ENCODE measurements at places on chromosomes 6 and 20.

- no peak for DNase-seq
Measured at GRCh38 chr6:139536751-139537617, 162.5 kb upstream of the CITED2 start.

DNA sequence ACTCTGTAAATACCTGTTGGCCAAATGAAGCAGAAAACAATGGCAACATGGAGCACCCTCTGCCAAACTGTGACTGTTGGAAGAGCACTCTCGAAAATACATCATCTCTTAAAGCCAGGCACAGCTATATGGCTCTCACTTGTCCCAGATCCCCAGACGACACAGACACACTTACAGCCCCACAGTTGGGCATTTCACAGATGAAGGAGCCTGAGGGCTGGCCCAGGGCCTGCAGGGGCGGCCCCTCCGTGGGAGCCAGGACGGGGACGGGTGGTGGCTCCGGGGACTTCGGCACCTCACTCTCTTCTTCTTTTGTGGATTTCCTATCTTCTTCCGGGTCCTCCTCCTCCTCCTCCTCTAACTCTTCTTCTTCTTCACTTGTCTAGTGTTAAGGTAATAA is 18.4 kb upstream of the MRPS10 start:
- DNase-seq, result no peak

DNA sequence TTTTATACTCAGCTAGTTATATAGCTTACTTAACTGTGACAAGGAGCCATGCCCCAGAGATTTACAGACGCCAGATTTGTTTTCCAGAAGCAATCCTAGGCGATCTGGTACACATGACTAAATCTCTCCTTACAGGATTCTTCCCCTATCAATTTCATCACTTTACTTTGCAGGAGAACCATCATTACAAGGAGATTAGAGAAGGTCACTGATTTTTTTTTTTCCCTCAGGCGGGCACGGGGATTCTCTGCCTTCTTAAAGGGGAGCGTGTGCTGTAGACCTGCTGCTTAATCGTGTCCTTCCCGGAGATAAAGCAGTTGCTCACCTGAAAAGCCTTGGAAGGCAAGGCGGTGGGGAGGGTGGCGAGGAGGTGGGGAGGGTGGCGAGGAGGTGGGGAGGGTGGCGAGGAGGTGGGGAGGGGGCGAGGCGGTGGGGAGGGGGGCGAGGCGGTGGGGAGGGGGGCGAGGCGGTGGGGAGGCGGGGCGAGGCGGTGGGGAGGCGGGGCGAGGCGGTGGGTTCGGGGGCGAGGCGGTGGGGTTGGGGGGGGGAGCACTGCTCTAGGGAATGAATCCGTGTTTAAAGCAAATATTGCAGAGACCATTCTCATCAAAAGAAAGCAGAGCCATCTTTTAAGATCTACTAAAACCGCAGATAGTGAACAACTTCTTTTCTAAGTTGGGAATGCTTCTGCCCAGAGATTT is 14.3 kb upstream of the MRAP2 start:
- peak; percentile 15 for DNase-seq

- DNase-seq, result no peak
Measured at GRCh38 chr6:40485795-40486194, 101.4 kb downstream of the LRFN2 start.

DNA sequence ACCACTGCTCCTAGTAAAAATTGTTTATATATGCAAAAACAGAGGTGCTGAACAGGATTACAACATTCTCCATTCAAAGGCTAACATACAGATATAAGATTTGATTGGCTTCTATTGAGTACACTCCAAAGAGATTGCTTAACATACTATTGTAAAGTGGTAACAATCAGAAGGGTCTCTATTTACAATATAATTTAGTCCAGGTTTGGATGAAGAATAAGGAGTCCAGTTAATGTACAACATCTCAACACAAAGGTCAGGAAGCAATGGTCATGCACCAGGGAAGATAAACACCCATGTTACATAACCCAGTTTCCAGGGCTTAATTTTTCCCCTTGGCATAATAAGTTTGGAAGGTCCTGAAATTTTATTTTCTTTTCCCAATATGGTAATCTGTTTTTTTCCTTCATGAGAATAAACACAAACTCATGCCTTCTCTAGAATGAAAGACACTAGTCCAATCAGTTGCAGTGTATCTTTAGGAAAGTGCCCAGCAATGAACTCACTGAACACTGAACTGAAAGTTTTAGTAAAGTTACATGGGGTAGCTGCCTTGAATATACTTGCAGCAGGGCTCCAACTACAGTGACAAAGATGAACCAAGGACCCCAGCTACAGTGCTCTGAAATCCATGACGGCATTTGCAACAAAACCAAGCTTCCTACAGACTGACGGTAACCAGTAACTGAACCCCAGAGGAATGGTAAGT is 255.3 kb upstream of the GJE1 start:
- DNase-seq, result no peak

- DNase-seq, result peak; percentile 22
Measured at GRCh38 chr20:45111799-45112471, 3.0 kb downstream of the WFDC5 start.

DNA sequence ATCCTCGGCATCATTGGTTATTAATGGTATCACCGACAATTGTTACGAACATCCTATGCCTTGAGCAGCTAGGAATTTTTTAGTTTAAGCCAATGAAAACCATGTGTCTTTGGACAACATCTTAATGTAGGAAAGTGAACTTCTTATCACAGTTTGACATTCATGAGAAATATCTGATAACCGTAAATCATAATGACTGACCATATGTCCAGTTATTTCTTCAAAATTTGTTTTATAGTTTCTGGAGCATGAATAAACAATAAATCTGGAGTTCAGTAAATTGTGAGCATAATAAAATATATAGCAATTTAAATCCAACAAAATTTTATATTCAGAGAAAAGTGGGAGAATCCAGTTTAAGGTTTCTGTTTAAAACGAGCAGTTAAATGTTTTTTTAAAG is 970.1 kb upstream of the ADGRB3 start:
- no peak for DNase-seq

DNA sequence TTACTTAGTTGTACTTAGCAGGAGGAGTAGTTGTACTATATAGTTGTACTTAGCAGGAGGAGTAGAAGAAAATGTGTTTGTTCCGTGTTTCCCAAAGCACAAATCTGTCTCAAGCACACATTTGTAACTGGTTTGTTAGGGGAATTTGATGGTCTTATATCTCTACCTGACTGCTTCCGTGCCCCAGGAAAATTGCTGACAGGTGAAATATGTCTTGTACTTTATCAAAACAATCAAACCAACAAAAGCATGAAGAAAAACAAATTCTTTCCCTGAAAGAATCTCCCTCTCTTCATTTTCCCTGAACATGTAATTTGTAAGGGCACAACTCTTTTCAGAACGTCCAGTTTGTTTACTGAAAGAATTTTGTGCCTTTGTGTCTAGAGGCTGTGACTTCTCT is 106.6 kb upstream of the RGS17 start:
- DNase-seq, result no peak

GRCh38 chr20:24785141-24786110 is 163.6 kb upstream of the CST7 start:
- no peak for DNase-seq

- no peak for DNase-seq
Measured at GRCh38 chr6:91465393-91465792, 878.5 kb upstream of the MAP3K7 start.

DNA sequence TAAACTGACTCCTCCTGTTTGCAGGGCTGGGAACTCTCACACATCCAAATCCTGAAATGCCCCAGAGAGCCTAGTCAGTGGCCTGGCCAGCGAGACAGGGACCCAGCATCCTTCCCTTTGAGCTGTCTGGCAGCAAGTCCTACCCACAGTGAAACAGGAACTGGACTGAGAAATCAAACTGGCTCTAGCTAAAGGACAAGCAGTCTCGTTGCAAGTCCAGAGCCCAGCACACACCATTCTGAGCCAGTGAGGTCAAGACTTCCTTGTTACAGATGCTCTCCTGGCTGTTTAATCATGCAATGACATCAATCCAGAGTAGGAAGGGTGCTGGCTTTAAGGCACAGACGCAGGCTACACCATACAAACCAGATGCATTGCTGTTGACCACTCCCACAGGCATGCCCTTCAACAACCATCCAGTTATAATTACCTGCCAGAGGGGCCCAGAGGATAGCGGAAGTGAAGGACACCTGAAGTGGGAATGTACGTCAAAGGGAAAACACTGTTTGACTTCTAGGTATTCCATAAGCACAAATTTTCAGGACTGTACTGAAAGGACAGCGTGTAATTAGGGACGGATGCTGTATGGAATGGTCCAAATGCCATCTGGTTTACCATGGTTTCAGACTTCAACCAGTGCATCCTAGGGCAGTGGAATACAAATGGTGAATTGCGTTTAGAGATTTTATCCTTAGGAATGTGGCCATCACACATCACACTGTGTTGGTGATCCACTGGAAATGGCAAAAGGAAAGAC is 114.4 kb downstream of the SLC23A2 start:
- DNase-seq, result no peak

GRCh38 chr6:167465482-167465881 is 140.6 kb downstream of the TTLL2 start:
- DNase-seq, result no peak

DNA sequence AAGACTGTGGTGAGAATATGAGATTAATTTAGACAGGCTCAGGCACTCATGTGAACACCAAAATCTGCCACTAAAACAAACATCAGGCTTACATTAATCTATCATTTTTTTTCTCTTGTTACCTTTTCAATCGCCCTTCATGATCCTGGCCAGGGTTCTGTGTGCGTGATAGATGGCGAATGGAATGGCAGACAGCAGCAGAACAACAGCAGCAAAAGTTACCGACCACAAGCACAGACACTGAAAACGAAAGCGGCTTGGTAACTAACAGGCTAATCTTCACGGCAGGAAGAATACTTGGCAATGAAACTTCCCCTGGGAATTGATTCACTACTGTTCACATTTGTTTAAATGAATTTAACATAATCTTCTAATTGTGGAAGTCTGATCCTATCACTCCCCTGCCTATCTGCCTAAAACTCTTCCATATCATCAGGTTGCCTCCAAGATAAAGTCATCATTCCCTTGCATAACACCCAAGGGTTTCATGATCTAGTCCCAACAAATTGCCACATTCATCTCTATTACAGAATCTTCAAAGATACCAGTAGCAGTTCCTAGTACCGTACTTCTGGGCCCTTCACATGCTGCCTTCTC is 28.7 kb downstream of the PTPRK start:
- no peak for DNase-seq

- no peak for DNase-seq
Measured at GRCh38 chr6:11712760-11713159, 65.8 kb downstream of the ADTRP start.

DNA sequence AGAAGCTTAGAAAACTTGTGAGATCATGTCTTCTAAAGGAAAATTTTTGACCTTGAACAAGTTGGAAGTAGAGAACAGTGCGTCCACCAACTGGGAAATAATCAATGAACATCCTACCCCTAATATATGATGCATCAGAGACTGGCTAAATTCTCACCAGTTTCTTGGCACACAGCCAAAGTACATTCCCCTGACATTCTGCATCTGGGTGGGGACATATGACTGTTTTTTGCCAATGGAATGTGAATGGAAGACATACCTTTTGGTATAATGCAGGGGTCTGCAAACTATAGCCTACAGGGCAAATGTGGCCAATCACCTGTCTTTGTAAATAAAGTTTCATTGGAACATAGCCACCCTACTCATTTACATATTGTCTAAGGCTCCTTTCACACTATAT is 84.7 kb downstream of the HAO1 start:
- no peak for DNase-seq

- no peak for DNase-seq
Measured at GRCh38 chr6:167209577-167209975, 51.8 kb upstream of the GPR31 start.

DNA sequence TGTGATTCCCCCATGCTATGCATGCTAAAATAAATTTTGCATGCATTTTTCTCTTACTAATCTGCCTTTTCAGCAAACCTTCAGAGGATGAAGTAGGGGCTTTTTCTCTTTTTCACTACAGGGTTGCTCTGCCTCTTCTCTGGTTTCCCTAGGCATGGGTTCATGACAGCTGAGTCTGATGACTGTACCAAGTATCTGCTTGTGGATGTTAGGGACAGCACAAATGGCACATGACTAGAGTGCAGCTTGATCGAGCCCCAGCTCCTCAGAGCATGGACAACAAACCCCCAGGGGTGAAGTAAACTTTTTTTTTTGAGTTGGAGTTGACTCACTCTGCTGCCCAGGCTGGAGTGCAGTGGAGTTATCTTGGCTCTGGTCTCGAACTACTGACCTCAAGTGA is 57.1 kb upstream of the GCM1 start:
- DNase-seq, result no peak

DNA sequence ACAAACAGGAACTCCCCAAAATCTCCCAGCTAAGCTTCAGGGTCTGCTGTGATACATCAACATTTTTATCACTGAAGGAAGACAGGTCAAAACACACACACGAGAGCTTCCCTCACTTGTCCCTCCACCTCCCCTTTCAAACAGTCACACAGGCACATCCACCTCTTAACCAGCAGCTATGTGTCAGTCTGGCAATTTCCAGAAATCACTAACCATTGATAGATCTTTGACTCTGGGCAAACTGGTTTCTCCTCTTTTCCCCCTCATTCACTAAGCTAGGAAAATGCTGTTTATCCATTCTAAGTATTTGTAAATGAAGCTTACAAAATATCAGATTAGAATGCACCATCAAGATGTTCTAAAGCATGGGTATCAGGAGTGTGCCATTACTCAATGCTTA is 87.8 kb downstream of the DCDC2 start:
- DNase-seq, result no peak

DNA sequence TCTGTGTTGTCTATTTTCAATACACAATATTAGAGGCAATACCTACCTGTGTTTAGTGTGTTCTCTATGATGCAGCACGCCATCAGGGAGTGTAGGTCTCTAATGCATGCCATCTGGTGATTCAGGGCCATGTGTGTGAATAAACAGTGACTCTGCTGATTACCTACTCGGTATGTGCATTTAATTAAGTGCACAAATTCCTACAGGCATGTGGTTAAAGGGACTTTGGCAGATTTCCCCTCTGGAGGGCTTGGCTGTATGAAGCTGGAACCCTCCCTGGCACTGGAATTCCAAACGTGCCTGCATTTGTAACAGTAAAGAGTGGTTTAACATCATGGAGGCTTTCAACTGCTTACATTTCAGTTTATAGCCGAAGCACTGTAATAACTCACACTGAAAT is 401.5 kb upstream of the SASH1 start:
- peak; percentile 19 for DNase-seq

- no peak for DNase-seq
Measured at GRCh38 chr20:18414140-18414539, 52.7 kb downstream of the DZANK1 start.

GRCh38 chr6:131061041-131061750 is 1.8 kb downstream of the EPB41L2 start:
- peak; percentile 20 for DNase-seq

- no peak for DNase-seq
Measured at GRCh38 chr6:6217855-6218758, 102.4 kb downstream of the F13A1 start.

DNA sequence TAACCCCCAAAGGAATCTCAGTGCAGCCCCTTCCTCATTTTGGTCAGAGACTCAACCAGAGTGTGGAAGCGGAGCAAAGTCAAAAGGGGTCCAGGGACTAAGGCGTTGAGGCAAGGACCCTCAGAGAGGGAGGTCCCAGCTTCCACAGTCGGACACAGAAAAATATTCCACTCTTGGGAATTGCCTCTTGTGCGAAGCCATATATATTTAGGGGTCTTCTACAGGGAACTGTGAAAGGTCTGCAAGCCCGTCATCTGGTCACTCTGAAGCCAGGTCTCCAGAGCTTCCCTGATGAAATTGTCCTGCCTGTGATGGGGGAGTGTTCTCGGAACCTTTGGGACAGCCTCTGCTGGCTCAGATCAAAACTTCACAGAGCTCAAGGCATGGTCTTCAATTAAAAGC is 160.8 kb downstream of the TBXT start:
- DNase-seq, result no peak
